ENCODE measurements at places on chromosomes 4 and X.

- DNase-seq = no peak
Observed at GRCh38 chr4:108465886-108466500, 154.4 kb upstream of the RPL34 start.

DNA sequence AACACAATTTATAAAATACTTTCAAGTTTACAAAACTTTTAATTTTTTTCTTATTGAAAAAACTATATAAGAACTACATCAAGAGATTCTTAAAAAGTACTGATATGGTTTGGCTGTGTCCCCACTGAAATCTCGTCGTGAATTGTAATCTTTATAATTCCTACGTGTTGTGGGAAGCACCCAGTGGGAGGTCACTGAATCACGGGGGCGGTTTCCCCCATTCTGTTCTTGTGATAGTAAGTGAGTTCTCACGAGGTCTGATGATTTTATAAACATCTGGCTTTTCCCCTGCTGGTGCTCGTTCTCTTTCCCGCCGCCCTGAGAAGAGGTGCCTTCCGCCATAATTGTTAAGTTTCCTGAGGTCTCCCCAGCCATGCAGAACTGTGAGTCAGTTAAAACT is 88.5 kb downstream of the FRAS1 start:
- no peak for DNase-seq

DNA sequence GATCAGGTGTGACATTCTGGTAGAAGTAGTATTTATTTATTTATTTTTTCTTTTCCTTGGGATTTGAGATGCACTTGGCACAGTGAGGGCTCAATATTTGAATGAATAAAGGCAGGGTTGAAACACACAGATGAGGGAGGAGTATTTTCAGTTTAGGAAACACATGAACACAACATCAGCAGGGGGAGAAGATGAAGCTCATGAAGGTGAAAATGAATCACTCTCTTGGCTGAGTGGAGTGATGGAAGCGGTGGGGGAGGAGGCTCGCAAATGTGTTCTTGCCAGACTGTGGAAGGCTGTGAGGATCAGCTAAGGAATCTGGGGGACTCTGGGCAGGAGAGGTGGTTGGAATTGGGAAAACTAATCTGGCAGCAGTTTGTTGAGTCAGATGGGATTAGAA is 55.3 kb downstream of the ARHGAP10 start:
- peak; percentile 62 for DNase-seq

DNA sequence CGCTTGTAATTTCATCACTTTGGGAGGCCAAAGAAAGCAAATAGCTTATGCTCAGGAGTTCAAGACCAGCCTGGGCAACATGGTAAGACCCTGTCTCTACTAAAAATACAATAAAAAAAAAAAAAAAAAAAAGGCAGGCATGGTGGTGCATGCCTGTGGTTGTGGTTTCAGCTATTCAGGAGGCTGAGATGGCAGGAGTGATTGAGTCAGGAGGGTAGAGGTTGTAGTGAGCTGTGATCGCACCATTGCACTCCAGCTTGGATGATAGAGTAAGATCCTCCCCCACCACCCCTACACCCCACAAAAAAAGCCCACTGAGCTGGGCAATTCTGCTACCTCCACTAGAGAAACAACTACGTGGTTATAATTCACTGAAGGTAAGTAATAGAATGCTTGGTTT is 118.8 kb upstream of the PCDH18 start:
- DNase-seq = no peak

DNA sequence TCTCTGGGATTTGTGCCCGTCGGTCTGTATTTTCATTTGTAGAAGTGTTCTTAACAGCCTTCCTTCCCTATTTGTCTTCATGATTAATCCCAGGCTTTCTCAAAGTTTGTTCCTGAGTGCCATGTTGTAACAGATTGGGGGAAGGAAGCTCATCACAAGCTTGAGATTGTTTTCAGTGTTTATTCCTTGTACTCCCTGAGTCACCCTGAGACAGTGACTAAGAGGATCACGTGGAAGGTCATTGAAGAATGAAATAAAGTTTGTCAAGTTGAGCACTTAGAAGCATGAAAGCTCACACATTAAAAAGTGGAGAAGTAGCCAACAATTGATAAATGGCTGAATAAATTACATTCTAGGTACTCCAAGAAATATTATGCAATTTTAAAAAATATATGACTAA is 153.5 kb upstream of the FAM241A start:
- DNase-seq = peak; percentile 38

DNA sequence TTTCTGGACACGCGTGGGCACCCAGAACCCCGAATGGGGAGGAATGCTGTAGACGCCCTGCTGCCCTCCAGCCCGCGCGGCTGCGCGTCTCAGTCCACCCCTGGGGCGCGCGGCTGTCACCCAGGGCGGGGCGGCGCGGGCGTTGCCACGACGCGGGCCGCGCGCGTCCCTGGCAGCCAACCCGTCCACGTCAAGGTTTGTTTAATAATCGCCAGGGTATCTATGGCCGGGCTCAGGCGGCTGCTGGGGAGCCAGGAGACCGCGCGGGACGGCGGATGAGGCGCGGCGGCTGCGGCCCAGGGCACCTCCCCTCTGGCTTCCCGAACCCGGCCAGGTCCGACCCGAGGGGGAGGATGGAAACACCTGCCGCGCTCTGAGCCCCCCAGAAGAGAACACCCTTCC is at the start of gene SPATA18:
SPATA18 (plus strand) TSS at position 92 of the 402 bp plus-strand sequence. CDS start 401 bp downstream, outside the sequence.
- no peak for DNase-seq

DNA sequence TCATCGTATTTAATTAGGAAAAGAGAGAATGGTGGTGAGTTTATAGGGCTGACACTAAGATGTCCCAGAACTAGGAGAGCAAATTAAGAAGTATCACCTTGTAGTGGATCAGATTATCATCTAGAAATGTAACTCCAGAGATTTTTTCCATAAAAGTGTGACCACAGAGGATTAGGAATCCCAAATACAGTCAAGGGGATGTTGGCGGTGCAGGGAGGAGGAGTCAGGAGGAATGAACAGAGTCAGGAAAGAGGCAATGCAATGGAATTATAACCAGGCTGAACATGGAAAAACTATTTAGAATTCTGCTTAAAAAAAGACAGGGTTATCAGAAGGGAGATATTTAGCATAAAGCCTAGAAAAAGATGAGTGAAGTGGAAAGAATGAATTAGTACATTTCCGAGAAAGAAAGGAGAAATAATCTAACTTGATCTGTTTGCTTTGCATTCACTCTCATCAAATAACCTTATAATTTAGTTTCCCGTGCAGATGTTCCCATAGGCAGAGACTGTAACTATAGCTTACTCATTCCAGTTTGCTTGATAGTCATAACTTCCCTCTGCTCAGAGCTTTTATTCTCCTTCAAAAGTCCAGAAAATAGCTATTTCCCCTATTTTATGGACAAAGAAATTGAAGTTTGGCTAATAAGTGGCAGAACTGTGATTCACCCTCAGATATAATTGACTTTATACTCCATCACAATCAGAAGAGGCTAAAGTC is 56.4 kb downstream of the SCFD2 start:
- no peak for DNase-seq

DNA sequence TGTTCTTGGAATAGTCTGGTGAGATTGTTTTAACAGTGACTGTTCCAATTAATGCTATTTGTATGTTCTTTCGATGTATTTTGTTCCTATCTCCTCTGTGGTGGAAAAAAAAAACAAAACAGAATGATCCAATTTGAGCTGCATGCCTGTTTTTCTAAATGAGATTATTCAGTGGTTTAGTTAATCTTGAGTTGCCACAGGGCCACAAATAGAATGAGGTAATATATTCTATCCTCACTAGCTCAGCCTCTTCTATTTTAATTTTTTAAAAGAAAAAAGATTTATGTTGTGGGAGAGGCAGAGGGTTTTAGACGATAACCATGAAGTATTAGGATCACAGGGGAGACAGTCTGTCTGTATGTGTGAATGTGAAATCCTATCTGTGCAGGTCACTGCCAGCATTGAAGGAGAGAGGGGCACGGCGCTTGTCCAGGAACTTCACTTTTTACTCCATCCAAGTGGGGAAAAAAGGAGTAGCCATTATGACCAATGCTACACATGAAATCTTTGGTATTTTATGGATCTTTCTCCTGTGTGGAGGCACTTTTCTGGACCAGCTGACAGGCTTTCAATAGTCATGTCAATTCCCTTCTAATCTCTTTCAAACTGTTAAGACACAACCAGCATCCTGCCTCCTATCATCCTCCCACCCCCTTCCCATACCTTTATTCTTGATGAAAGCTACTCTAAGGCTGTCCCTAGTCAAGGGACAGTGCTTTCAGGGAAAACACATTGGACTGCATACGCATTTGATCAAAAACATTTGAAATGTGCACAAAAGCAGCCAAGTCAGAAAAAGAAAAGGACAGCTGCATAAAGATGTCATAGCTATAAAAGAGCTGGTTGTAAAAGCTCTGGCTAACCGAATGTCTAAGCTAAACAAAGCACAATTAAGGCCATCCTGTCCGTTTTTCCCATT is 1063.8 kb upstream of the INTU start:
- no peak for DNase-seq

DNA sequence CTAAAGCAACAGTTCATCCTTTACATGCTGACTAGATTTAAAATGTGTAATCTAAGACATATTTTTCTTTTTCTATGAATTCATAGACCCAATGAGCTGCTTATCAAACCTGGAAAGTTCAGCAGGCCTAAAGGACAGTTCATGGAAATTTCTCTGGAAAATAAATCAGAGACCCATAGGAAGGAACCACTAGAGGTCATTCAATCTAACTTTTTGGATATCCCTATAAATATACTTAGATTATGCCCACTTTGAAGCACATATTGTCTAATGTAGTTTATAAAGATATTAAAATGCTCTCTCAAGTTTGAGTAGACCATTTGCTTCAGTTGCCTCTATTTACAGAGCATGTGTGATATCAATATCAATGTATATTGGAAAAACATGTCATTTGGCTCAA is 473.0 kb downstream of the FAT4 start:
- DNase-seq = no peak

DNA sequence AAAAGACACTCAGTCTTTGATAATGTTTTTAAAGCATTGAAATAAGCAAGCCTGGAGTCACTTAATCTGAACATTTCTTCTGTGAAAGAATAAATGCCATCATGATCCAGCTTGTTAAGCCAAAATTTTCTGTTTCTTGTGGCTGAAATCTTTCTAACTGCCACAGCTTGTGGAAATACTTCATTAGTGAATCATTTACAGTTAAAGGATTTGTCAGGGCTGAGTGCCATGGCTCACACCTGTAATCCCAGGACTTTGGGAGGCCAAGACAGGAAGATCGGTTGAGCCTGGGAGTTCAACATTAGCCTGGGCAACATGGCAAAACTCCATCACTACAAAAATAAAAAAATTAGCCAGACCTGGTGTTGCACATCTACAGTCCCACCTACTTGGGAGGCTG is 93.3 kb upstream of the PDE5A start:
- no peak for DNase-seq

- no peak for DNase-seq
Observed at GRCh38 chr4:140799686-140800225, 43.6 kb upstream of the TBC1D9 start.

DNA sequence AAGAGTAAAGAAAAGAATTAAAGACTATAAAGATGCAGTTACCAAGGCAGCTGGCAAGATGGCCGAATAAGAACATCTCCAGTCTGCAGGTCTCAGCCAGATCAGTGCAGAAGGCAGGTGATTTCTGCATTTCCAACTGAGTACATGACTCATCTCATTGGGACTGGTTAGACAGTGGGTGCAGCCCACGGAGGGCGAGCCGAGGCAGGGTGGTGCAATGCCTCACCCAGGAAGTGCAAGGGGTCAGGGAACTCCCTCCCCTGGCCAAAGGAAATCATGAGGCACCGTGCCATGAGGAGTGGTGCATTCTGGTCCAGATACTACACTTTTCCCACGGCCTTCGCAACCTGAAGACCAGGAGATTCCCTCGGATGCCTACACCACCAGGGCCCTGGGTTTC is 20.5 kb downstream of the SPIN4 start:
- no peak for DNase-seq

DNA sequence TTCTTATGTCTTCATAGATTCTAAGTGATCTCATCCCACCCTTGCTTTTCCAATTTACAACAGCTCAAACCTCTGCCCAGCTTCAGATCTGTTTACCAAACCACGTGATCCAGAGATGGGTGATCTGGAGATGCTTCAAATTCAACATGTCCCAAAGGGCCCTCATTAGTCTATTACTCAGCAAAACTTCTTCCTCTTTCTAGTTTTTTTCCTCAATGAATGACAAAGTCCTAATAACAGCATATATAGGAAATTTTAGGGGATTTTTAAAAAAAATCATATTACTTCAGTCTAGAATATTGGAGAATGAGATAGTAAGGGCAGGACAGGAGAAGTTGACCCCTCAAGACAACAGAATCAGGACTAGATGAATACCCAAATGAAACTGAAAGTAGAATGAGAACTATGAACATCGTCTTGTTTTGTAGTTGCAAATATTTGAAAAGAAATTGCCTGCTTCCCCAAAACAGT is 127.1 kb downstream of the CFAP299 start:
- DNase-seq = no peak

GRCh38 chr4:174631901-174632758 is 109.8 kb upstream of the HPGD start:
- DNase-seq = peak; percentile 9

DNA sequence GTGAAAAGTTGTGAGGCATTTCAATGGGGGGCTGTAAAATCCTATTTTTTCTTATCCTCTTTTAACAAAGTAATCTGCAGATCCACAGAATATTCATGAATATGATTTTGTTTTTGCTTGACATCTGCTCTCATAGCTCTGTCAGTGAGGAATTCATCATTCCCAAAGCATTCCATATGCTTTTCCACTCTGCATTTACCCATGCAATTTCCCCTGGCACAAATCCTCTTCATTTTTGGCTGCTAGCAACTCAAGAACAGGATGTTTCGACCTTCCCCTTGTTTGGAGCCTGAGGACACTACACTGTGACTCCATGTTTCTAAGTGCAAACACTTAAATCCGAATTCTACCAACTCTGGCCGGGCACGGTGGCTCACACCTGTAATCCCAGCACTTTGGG is 48.5 kb downstream of the KLHL15 start:
- DNase-seq = no peak
